ENCODE measurements at places on chromosomes 1 and 21. TPM values are rescaled to one million over a fixed set of nuclear protein-coding genes. Genes with fewer than 3 reads are reported as not detected.

DNA sequence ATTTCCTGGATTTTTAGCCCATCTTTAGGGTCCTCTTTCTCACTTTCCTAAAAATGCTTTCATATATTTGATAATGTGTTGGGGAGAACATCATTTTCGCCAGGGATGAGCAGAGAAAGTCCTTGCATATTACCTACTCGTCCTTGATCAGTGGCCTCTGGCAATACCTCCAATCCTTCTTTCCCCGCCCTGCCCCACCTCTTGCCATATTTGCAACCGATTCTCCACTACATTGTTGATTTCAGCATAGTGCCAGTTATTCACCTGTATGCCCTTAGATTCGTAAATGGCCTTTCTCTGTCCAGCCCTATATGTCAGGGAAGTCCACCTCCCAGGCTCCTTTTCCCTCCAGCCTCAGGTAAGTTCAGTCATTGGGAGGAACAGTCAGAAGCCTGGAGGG, 13.5 kb upstream of the F3 start:
- no peak for DNase-seq

GRCh38 chr1:60488847-60489246, 415.3 kb upstream of the C1orf87 start:
- DNase-seq = no peak

DNA sequence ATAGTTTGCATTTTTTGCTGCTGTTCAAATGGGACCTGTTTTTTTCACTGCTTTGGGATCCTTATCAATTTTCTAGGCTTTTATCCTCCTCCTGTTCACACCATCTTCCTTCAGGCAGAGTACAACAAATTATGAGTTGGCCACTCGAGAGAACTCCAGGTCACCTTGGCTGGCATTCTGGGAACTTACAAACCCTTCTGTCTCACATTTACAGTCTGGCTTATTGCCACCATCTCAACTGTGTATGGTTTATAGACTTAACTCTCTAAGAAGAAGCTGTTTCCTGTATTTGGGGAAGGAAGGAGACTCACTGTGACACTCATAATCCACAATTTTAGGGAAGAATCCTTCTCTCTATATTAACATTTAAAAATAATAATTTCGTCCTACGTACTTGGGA, 5.4 kb upstream of the ZNF691 start:
- no peak for DNase-seq

- no peak for DNase-seq
These were observed 17.5 kb downstream of the SMIM12 start for GRCh38 chr1:34842073-34842472.

GRCh38 chr1:234631721-234632125, 21.7 kb upstream of the IRF2BP2 start:
- no peak for DNase-seq

- no peak for DNase-seq
These were observed 438.1 kb downstream of the NPHP4 start for GRCh38 chr1:5554111-5554510.

IL6R gene
- total RNA-seq = 93.8 TPM

- no peak for DNase-seq
These were observed 27.4 kb upstream of the DNASE2B start for GRCh38 chr1:84370831-84371394.
